ENCODE measurements at places on chromosomes 7 and 10. TPM values are rescaled to one million over a fixed set of nuclear protein-coding genes. Genes with fewer than 3 reads are reported as not detected.

Gene FAM237B
- not detected for total RNA-seq

Gene CEP41
- 13.9 TPM for total RNA-seq

Gene CUL1
- total RNA-seq = 61.4 TPM

Gene OR6V1
- total RNA-seq = not detected

Gene CFAP46
- total RNA-seq = 1.5 TPM

Gene PNLIP
- not detected for total RNA-seq

Gene FAM204A
- total RNA-seq = 45.6 TPM

Gene GJD4
- total RNA-seq = not detected

Gene GLI3
- 0.08 TPM for total RNA-seq

Gene AFAP1L2
- total RNA-seq = 29.4 TPM

Gene PDK4
- total RNA-seq = 10.3 TPM

Gene SVIL
- total RNA-seq = 19.1 TPM

Gene FAM221A
- 0.45 TPM for total RNA-seq

Gene ITPRID1
- total RNA-seq = not detected

Gene SHTN1
- total RNA-seq = 26.1 TPM

Gene NOBOX
- not detected for total RNA-seq

Gene STEAP4
- total RNA-seq = not detected

Gene ITGB8
- 1.3 TPM for total RNA-seq

Gene TRIM73
- 1.7 TPM for total RNA-seq

Gene INTS1
- total RNA-seq = 56.9 TPM

Gene NAT16
- 0.06 TPM for total RNA-seq

Gene SEMA4G
- total RNA-seq = 9.3 TPM

Gene CASTOR2
- 4.6 TPM for total RNA-seq

Gene ADCY1
- total RNA-seq = 2.4 TPM

Gene NRG3
- total RNA-seq = not detected

Gene AZGP1
- total RNA-seq = not detected

Gene MINDY4
- total RNA-seq = 2.8 TPM

Gene ANXA8L1
- 98.4 TPM for total RNA-seq

Gene NPY4R2
- 25.2 TPM for total RNA-seq

Gene BAMBI
- 15.6 TPM for total RNA-seq

Gene VWC2
- not detected for total RNA-seq

Gene TMEM178B
- total RNA-seq = 1.5 TPM

Gene NRCAM
- total RNA-seq = 105 TPM

Gene MEOX2
- total RNA-seq = not detected

Gene GBX1
- not detected for total RNA-seq

Gene RAMP3
- not detected for total RNA-seq

Gene RHOBTB1
- 11.0 TPM for total RNA-seq

Gene VPS50
- total RNA-seq = 7.6 TPM

Gene MMRN2
- 1.2 TPM for total RNA-seq

Gene RELN
- total RNA-seq = 0.01 TPM
